ENCODE measurements at places on chromosomes 6 and 20.

DNA sequence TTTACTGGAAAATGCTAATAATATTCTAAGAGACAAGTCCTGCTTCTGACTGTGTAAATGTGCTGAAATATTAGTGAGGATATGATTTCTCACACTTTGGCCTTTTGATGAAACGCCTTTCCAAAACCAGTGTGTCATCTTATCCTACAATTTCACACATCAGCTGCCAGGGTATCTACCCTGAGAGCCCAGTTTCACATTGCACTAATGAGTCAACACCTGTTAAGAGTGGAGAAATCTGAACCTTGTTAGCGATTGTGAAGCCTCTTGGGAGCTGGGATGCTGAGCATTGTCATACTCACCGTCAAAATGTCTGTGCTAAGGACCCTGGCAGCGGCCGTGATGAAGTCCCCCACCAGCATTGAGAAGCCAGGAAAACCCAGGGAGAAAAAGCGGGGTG is 166.0 kb downstream of the RALGAPA2 start:
- H3K27ac ChIP-seq = no peak overlapping the region
- H3K36me3 ChIP-seq = no peaks in the 10 kb centered on the region
- H3K27me3 ChIP-seq = no peaks in the 10 kb centered on the region
- H3K4me1 ChIP-seq = no peaks in the 10 kb centered on the region

DNA sequence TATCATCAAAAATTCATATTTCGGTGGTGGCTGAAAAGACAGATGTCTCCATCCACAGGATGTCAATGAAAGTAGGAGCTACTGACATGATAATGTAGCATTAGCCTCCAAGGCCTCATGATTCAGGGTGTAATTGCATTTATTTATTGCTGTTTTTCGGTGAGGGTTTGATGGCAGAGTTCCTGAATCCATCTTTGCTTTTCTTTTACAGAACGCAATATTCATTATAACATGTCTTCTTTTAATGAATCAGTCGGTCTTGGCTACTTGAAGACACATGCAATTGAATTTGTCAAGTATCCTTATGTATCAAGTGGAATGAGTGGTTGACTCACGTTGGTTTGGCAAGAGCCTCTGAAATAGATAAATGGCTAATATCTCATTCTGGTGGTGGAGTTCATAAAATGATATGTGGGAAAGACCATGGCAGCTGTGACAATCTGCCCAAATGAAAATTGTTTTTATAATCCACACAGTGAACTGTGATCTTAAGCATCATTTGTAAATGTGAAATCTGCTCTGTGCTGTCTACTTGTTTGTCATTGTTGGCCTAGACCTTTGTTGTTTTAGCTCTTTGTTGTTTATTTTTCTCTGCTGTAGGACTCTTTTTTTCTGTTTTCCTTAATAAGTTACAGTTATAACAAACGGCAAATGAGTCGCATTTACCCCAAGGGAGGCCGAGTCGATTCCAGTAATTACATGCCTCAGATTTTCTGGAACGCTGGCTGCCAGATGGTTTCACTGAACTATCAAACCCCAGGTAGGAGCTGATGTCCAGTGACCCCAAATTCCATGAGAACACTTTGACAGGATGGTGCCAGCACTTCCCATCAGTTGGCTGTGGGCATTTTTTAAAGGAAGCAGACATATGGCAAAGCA is 105.7 kb upstream of the LAMP5 start:
- H3K4me1 ChIP-seq = peaks cover 2% of the 10 kb centered on the region
- H3K27ac ChIP-seq = no peak overlapping the region
- no peaks in the 10 kb centered on the region for H3K27me3 ChIP-seq
- H3K36me3 ChIP-seq = peaks cover 2% of the 10 kb centered on the region

DNA sequence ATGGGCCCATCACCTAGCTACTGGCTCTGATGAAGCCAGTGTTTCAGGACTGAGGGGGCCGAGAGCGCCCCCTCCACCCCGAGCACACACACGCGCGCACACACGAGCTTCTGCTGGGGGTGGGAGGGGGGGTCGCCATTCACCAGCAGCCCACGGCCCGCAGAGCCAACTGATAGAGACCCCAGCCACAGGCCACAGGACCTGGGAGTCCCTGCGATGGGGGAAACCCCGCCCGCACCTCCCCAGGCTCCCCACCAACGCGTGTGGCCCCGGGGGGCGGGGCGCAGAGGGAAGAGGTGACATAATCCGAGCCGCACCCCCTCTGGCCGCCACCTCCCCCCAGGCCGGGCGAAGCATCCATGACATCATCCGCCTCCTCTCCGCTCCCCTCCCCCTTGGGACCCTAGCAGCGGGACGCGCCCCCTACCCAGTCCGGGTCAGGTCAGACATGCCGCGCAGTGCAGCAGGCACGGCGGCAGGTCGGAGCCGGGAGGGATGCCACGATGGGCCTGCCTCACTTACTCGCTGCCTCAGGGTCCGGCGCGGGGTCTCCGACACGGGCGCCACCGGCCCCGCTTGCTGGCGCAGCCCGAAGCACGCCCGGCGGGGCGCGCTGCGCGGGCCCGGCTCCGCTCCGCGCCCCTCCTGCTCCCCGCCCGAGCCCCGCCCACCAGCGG is at the start of gene LZTS3:
Gene LZTS3 (minus strand): TSS at position 617 of the 677 bp plus-strand sequence. CDS start 6,386 bp downstream, outside the sequence.
- no peaks in the 10 kb centered on the region for H3K27me3 ChIP-seq
- peaks cover 11% of the 10 kb centered on the region for H3K4me1 ChIP-seq
- H3K27ac ChIP-seq = peak within 1 kb of the TSS; percentile 90
- H3K4me3 ChIP-seq = peak within 1 kb of the TSS; percentile 97
- no peaks in the 10 kb centered on the region for H3K36me3 ChIP-seq

DNA sequence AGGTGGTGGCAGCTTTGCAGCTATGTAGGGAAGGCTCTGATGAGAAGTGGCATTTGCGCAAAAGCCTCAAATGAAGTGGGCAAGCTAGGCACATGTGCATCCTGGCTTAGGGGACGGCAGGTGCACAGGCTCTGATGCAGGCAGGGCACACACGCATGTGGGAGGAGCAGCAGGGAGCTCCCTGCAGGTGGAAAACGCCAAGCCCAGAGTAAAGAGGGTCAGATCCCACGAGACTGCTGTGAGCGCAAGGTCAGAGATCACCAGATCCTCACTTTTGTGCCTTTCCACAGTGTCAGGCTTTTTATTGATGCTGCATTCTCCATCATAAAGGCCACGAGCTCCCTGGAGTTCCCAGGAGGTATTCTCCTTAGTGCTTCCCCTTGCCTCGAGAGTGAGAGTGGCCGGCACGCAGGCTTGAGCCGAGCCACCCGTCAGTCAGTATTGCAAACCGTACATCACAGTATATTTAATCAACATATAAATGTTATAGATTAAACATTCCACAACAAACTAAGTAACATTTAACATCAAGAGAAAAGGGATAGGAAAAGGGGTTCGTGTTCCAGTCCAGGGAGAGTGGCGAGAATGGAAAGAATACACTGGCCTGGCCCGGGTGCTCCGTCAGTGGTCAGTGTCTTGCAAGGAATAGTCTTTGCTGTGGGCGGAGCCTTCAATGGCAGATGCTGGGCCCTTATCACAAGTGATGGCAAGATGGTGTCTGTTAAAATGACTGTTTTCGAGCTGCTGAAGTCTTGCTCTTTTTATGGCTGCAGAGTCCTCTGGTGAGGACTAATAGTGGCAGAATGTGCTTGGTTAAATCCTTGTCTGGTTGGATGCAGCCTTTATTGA is 109.4 kb downstream of the SYNDIG1 start:
- no peaks in the 10 kb centered on the region for H3K4me1 ChIP-seq
- peaks cover 2% of the 10 kb centered on the region for H3K36me3 ChIP-seq
- no peak for DNase-seq
- no peaks in the 10 kb centered on the region for H3K27me3 ChIP-seq
- H3K4me3 ChIP-seq = no peak overlapping the region
- H3K27ac ChIP-seq = no peak overlapping the region

DNA sequence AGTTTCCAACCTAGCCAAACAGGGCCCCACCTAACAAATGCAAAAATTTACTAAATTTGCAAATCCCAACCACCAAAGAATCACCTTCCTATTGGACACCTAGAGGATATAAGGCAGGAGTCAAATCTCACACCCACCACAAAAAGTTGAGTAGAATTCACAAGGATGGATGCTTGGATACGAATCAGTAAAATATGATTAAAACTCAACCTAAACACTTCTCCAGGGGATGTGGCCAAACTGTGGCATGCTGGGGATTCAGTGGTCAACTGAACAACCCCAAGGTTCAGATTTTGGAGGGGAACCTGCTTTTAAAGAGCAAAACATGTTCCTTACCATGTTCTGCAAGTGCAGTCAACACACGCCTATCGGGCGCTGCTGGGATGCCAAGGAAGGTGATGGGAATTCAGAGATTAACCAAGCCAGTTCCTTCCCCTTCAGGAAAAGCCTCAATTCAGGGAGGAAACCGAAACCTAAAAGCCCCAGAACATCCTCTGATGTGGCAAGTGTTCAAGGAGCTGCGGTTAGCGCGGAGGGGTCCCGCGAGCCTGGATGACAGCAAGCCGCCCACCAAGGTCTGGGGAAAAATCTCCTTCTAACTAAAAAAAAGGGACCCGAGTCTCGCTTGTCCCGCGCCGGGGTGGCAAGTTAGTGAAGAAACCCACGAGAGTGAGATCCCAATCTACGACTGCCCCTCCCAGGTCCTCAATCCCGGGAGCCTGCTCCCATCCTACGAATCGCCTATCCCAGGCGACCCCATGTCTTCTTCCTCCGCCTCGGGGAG is 902 bp downstream of the SAMHD1 start:
- peak; percentile 15 for DNase-seq
- H3K4me3 ChIP-seq = peak overlapping the region; percentile 88
- no peaks in the 10 kb centered on the region for H3K36me3 ChIP-seq
- H3K27ac ChIP-seq = no peak overlapping the region

GRCh38 chr6:37005061-37005810 is at the start of gene FGD2:
Gene FGD2 (plus strand): TSS chr6:37005655. CDS start chr6:37005818, 163 bp downstream.
- no peak within 1 kb of the TSS for H3K4me3 ChIP-seq
- no peaks in the 10 kb centered on the region for H3K4me1 ChIP-seq
- DNase-seq = no peak
- no peaks in the 10 kb centered on the region for H3K36me3 ChIP-seq

GRCh38 chr6:157094038-157094437 is 229.3 kb downstream of the TMEM242 start:
- H3K36me3 ChIP-seq = peaks cover 4% of the 10 kb centered on the region
- no peaks in the 10 kb centered on the region for H3K27me3 ChIP-seq
- no peak overlapping the region for H3K4me3 ChIP-seq
- no peak overlapping the region for H3K27ac ChIP-seq

DNA sequence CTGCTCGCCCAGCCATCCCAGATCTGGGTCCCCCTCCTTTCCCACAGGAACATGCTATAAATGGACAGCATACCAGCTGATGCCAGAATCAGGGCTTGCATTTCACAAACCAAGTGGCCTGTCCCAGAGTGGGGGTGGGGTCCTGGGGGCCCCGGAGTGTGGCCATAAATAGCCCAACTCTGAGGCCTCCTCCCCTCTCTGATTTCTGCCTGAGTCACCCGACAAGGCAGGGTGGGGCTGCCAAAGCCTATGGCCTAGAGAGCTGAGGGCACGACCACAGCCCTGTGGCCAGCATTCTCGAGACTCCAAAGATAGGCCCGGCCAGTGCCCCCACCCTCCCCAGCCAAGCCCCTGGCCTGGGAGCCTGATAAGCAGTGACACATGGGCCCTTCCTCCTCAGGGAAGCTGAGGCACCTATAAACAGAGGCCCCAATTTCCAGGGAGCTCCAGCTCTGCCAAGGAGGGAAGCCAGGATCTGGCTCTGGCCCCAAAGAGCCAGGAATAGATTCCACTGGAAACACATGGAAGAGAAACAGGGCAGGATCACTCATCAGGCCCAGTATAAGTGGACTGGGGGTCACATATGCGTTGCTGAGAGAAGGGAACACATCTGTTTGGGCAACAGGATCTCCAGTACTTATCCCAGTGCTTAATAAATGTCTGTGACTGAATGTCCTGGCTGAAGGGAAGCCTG is 20.3 kb downstream of the SNTA1 start:
- no peak for DNase-seq
- no peaks in the 10 kb centered on the region for H3K27me3 ChIP-seq
- H3K4me3 ChIP-seq = no peak overlapping the region

- H3K4me3 ChIP-seq = no peak overlapping the region
- no peak for DNase-seq
- no peaks in the 10 kb centered on the region for H3K4me1 ChIP-seq
- no peaks in the 10 kb centered on the region for H3K27me3 ChIP-seq
Observed at GRCh38 chr6:33863084-33863483, 59.3 kb upstream of the MLN start.

DNA sequence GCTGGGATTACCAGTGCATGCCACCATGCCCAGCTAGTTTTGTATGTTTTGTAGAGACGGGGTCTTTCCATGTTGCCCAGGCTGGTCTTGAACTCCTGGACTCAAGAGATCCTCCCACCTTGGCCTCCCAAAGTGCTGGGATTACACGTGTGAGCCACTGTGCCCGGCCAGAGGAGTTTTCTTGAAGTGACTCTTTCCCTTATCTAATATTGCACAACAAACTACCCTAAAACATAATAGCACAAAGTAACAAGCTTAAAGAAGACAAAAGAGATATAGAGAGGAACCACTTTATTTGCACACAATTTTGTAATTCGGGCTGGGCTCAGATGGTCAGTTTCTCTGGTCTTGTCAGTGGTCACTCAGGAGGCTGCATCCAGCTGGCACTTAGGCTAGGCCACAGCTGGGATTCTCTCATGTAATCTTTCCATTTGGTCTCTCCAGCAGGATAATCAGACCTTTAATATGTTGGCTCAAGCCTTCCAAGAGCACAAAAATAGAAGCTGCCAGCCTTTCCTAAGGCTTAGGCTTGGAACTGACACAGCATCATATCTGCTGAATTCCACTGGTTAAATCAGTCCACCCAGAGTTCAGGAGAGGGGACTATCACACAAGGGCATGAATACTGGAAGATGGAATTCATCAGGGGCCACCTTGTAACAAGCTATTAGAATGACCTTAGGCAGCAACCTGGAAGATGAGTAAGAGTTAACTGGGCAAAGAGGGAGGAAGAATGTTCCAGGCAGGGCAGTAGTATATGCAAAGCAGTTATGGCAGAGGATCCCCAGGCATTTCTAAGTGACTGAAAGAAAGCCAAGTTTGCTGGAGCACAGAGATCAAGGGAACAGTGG is 56.7 kb upstream of the PNRC1 start:
- no peak overlapping the region for H3K4me3 ChIP-seq
- no peaks in the 10 kb centered on the region for H3K36me3 ChIP-seq
- no peaks in the 10 kb centered on the region for H3K4me1 ChIP-seq

- H3K27me3 ChIP-seq = no peaks in the 10 kb centered on the region
- no peak overlapping the region for H3K4me3 ChIP-seq
- no peaks in the 10 kb centered on the region for H3K36me3 ChIP-seq
- no peak overlapping the region for H3K27ac ChIP-seq
- no peaks in the 10 kb centered on the region for H3K4me1 ChIP-seq
Observed at GRCh38 chr6:145380186-145380585, 355.1 kb downstream of the EPM2A start.

- no peaks in the 10 kb centered on the region for H3K36me3 ChIP-seq
- H3K27ac ChIP-seq = no peak overlapping the region
- DNase-seq = no peak
- H3K27me3 ChIP-seq = peaks cover 9% of the 10 kb centered on the region
Observed at GRCh38 chr20:50355590-50356524, 154.3 kb upstream of the PTPN1 start.

GRCh38 chr20:63734946-63735858 is 1.3 kb upstream of the LIME1 start:
- no peak for DNase-seq
- no peak overlapping the region for H3K4me3 ChIP-seq
- no peak overlapping the region for H3K27ac ChIP-seq
- H3K27me3 ChIP-seq = no peaks in the 10 kb centered on the region

- peaks cover 15% of the 10 kb centered on the region for H3K4me1 ChIP-seq
- no peaks in the 10 kb centered on the region for H3K36me3 ChIP-seq
- H3K27ac ChIP-seq = no peak overlapping the region
- no peak for DNase-seq
- no peak overlapping the region for H3K4me3 ChIP-seq
Observed at GRCh38 chr6:143401636-143402370, 48.7 kb downstream of the ADAT2 start.

- no peaks in the 10 kb centered on the region for H3K36me3 ChIP-seq
- H3K4me3 ChIP-seq = no peak overlapping the region
- DNase-seq = no peak
- H3K4me1 ChIP-seq = no peaks in the 10 kb centered on the region
- H3K27ac ChIP-seq = no peak overlapping the region
Observed at GRCh38 chr6:90184334-90185298, 112.0 kb downstream of the BACH2 start.
